T-helper 2 cell (primary cell): ENCODE measurements at places on chromosomes 13 and 19.
A peak's percentile ranks its signal among the peaks of the same experiment; 100 is the strongest.

DNA sequence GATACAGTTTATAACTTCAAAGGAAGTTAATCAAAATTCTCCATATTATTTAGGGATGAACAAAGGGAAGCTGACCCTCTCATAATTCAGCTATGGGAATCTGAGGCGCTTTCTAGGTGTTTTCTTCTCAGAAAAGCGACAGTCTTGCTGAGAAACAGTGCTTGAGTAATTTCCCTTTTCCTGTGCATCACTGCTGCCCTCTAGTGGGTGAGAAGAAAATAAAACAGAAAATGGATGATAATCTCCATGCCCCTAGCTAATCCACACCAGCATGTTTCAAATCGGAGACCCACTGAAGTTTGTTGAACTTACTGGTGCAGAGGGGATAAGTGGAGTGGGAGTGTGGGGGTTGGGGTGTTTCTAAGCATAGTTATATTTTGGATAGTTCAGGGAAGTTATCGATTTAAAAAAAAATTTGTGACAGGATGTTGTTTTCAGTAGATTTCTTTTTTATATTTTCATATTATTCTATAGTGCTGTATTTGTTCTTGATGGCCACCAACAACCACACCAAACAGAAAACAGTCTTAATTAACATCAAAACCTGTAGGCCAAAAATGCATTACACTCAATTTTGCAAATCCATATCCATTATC is 21.4 kb downstream of the LCP1 start:
- DNase-seq, result peak; percentile 59

DNA sequence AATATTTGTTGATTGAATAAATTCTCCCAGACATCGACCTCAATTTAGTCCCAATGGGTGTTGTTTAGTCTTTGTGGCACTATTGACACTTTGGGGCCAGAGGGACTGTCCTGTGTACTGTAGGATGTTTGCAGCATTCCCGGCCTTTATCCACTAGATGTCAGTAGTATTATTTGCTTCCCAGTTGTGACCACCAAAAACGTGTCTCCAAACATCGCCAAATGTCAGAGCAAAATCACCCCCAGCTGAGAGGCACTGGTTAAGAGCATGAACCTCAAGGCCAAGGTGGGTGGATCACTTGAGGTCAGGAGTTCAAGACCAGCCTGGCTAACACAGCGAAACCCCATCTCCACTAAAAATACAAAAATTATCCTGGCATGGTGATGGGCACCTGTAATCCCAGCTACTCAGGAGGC is 15.4 kb downstream of the NLRP12 start:
- DNase-seq, result no peak

- no peak for DNase-seq
Observed at GRCh38 chr13:29421118-29421517, 174.4 kb downstream of the SLC7A1 start.

- peak; percentile 55 for DNase-seq
Observed at GRCh38 chr13:98653463-98653985, 76.6 kb upstream of the STK24 start.

- peak; percentile 70 for DNase-seq
Observed at GRCh38 chr19:39407660-39408391, 1.2 kb downstream of the ZFP36 start.

DNA sequence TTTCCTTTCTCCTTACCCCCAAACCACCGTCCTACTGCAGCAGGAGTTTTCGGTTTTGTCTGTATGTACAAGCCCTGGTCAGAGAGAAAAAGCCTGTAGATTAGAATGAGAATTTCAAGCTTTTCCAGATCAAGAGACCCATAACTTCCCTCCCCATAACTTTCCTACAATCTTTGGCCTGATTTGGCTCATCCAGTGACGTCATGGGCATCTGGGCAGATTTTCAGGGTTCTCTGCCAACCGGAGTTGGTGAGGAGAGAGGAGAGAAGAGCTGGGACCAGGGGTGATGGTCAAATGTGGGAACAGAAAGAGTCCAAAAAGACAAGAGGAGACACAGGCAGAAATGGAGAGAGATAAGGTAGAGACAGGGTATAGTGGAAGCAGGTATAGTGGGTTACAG is 10.5 kb downstream of the IZUMO2 start:
- no peak for DNase-seq
